ENCODE measurements at places on chromosomes 5 and 9. TPM values are rescaled to one million over a fixed set of nuclear protein-coding genes. Genes with fewer than 3 reads are reported as not detected.

Gene GDA
- not detected for total RNA-seq

Gene SELENOP
- total RNA-seq = 0.70 TPM

Gene GRIN1
- not detected for total RNA-seq

Gene PCAT7
- total RNA-seq = not detected

Gene PPIC
- not detected for total RNA-seq

Gene HDHD3
- 13.9 TPM for total RNA-seq

Gene SLCO6A1
- total RNA-seq = not detected

Gene RFX3
- total RNA-seq = 27.1 TPM

Gene CETN3
- 4.5 TPM for total RNA-seq

DNA sequence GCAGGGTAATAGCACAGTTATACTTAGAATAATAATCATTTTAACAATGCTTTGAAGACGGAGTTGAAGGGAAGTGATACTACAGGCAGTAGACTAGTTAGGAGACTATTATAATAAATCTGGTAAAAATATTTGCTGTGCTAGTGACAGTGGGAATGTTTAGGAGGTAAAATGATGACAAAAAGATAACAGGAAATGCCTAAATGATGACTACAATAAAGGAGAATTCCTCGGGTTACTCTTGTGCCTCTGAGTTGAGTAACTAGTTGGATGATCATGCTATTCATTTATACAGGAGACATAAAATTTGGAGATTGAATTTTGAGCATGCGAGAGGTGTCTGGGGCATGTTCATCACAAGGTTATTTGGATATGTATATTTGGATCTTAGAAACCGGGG, 32.2 kb upstream of the PAM start:
- no peak for DNase-seq

DNA sequence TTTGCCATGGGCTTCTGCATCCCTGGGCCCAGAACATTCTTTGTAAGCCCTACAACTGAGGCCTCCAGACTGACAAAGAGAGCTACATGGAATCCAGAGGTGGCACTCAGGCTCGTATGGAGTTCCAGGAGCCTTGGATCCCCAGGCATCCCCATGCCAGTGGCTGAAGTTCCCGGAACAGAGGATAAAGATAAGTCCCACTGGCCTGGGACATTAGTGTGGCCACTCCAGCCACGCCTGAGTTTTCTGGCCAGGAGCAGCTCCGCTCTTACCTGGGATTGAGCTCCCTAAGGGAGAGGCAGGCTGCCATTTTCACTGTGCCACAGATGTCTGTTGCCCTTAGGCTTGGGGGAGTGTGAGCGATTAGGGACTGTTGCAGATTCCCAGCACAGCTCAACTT, 656.3 kb upstream of the FAM174A start:
- DNase-seq = no peak

- DNase-seq = no peak
Observed at GRCh38 chr5:81238460-81238859, 5.3 kb downstream of the CKMT2 start.

DNA sequence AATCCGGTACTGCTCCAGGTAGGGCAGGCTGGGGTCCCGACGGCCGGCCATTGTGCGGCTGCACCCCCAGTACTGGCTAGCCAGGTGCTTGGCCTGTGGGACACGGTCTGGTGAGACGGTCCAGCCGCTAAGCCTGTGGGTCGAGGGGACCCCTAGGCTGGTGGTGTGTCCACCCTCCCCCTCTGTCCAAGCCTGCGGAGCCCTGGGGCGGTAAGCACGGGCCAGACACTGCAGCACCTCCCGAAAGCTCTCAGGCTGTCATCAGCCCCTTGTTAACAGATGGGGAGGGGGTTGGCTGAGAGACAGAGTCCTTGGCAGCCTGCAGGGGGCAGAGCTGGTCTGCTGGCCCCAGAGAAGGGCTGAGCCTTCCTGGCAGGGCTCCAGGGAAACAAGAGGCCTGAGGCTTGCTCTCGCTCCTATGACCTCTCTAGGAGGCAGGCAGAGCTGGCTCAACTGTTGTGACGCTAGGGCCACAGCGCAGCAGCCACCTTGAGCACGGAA, 11.8 kb upstream of the MRNIP start:
- no peak for DNase-seq

GRCh38 chr5:55554585-55555202, 19.9 kb upstream of the PLPP1 start:
- no peak for DNase-seq

GRCh38 chr5:82348784-82349425, 70.8 kb upstream of the RPS23 start:
- DNase-seq = no peak

- DNase-seq = no peak
Observed at GRCh38 chr5:93557021-93557604, 23.9 kb downstream of the NR2F1-AS1 start.

DNA sequence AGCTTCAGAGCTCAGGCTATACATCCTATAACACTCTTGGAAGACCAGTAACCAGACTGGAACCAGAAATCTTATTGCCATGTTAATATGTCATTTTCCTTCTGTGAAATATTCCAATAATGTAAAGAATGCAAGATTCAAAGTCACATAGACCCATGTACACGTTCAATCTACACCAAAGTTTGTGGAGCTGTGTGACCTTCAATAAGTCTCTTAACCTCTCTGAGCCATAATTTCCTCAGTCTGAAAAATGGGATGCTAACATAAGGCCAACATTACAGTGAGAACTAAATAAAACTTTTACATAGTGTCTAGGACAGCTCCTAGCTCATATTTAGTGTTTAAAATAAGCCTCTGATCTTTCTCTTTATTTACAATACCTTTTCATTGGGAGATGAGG, 70.4 kb downstream of the ARRDC3 start:
- no peak for DNase-seq

GRCh38 chr5:33049298-33049697, 338.2 kb downstream of the NPR3 start:
- no peak for DNase-seq

DNA sequence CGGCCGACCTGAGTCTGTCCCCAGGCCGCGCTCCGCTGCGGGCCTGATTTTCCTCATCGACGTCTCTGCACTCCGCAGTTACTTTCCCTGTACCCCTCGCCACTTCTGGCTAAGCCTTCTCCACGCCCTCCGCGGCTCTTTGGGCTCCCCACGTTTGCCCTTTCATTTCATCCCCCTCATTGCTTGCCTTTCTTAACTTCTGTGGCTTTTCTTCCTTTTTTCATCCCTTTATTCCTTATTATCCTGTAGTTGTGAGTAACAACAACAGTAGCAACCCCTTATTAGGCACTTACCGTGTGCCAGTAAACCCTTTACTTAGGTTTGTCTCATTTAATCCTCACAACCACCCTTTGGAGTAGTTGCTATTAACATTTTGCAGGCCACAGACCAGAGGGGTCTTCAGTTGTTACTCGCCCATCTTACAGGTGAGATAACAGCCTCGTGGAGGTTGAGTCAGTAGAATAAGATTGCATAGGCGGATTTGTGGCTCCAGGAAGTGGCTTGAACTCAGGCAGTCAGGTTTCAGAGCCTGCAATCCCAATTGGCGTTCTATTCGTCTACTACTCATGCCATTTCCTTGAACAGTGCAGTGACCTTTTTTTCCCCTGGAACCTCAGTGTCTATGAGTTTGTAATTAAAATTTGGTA, 724 bp downstream of the TCERG1 start:
- no peak for DNase-seq

GRCh38 chr9:110443146-110443865, 105.6 kb upstream of the TXNDC8 start:
- DNase-seq = no peak

GRCh38 chr9:128006332-128006996, 25.7 kb upstream of the EEIG1 start:
- no peak for DNase-seq

DNA sequence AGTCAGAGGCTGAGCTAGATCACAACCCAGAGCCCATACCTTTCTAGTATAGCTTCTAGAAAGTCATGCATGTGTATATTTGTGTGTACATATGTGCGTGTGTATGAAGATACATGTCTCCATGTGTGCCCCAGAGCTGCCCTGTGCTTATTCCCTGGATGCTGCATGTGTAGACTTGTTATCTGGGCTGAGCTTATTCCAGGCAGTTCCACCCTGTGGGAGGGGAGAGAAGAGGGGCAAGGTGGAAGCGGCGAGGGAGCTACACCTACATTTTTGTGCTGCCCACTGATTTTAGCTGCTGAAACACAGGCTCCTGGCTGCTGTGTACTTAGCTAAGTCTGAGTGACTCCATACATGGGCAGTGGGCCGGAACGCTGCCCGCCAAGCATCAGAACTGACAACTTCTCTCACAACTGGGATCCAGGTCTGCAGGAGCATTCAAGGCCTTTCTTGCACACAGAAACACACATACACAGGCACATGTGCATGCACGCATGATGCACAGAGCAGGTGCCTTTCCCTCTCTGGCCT, 38.0 kb upstream of the XPA start:
- no peak for DNase-seq

- DNase-seq = no peak
Observed at GRCh38 chr9:135476561-135477355, 2.8 kb upstream of the PPP1R26 start.

- DNase-seq = no peak
Observed at GRCh38 chr5:60960591-60960990, 15.6 kb downstream of the NDUFAF2 start.
